Karpas-422 (cell line): ENCODE measurements at places on chromosomes 5 and 9.
A peak's percentile ranks its signal among the peaks of the same experiment; 100 is the strongest.

- DNase-seq, result no peak
Measured at GRCh38 chr9:16236882-16237281, 633.6 kb downstream of the BNC2 start.

GRCh38 chr9:88995200-88995577 lies 3.9 kb downstream of the S1PR3 start:
- no peak for DNase-seq

- peak; percentile 72 for DNase-seq
Measured at GRCh38 chr9:133130685-133131244, 9.7 kb upstream of the RALGDS start.

- DNase-seq, result no peak
Measured at GRCh38 chr9:114314881-114315722, 7.8 kb upstream of the ORM1 start.

DNA sequence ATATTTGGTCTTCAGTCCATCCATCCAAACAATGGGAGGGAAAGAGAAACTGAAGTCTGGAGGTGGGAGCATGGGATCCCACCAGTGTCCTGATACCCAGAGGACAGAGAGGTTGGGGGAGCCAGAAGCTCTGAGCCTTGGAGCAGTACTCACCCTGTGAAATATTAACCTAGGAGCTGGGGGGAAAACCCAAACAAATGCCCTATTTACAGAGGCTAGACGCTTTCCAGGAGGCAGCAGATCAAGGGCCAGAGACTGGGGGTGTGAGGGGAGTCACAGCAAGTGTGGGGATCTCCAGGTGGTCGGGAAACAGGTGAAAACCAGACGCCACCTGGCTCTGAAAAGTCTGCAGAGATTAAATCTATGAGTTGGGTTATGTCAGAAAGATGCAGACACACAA lies 6.2 kb downstream of the ZER1 start:
- no peak for DNase-seq

DNA sequence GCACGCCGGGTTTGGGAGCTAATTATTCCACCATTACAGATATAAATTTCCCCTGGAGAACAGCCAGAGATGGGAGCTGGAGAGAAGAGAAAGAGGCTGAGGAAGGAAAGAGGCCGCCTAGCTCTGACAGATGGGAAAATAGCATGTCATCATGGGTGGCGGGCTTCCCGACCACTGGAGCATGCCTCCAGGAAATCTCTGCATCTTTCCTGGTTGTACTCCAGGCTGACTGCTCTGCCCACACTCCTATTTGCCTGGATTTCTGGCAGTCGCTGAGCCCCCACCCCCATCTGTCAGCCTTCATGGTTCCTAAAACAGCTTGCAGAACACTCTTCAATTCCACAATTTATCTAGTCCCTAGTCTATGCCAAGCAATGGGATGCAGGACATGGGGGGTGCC lies 14.3 kb upstream of the GABRP start:
- no peak for DNase-seq

GRCh38 chr5:84197538-84197937 lies 187.1 kb downstream of the EDIL3 start:
- no peak for DNase-seq

GRCh38 chr5:23703940-23704855 lies 196.8 kb downstream of the PRDM9 start:
- no peak for DNase-seq

DNA sequence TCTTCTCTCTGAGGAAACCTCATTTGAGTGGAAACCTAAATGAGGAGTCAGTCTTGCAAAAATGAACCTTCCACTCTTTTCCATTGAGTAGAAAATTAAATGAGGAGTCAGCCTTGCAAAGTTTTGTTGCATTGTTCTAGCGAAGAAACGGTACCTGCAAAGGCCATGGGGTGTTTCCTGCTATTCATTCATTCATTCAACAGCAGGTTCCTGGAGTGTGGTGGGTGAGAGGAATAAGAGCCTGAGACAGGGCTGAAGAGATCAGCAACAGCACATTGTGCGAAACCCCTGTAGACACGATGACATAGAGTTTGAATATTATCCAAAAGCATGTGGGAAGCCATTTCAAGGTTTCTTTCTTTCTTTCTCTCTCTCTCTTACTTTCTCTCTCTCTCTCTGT lies 14.6 kb upstream of the SETX start:
- DNase-seq, result no peak

DNA sequence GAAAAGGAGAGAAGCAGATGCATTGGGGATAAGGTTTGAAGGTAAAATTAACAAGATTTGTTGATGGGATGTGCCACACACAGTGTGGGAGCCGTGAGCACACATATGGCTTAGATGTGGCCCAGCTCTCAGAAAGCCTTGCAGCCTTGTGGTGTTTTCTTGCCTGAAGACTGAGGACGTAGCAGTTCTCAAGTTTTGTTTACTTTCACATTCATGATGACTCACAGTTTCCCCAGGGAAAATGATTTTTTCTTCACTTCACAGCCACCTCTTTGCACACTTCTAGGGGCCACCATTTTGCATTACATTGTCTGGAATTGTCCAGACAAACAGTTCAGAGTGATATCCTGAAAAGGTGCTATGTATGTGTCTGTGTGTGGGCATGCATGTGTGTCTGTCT lies 126.2 kb downstream of the BASP1 start:
- no peak for DNase-seq

DNA sequence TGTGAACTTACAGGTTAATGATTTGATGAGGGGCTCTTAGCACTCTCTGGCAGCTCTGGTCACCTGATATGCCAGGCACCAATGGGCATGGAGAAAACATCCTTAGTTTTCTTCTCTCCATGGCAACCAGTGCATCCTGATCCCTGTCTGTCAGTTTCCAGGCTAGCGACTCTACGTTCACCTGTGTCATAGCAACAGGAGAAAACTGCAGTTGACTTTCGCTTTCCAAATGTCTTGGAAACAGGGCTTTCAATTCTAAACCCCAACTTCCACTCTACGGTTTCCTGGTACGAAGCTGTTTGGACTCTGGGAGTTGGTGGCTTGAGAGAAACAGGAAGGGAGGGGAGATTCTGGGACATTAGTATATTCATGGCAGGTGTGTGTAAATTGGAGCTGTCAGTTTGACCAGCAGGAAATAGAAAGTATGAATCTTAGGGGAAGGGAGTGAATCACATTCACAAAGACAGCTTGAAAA lies 74.4 kb downstream of the SLC28A3 start:
- DNase-seq, result no peak

DNA sequence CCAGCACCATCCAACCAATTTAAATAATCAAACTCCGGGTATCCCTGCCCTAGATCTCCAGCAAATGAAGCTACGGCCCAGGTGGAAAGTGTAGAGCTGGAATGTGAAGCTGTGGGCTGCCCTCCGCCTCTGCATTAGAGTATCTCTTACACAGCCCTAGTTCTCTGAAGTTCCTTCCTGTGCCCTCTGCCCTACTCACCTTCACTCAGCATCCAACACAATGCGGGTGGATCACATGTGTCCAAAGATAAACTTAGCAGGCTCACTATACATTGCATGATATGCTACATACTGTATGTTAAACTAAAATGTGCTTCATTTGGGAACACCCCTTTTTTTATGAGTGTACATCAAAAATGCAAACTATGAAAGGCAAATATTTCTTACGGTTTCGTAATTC lies 70.0 kb upstream of the RAD23B start:
- DNase-seq, result no peak

- DNase-seq, result no peak
Measured at GRCh38 chr9:16816011-16816410, 54.5 kb downstream of the BNC2 start.

- DNase-seq, result no peak
Measured at GRCh38 chr9:18824095-18824666, 208.8 kb downstream of the SAXO1 start.

GRCh38 chr5:15791859-15792258 lies 291.9 kb downstream of the FBXL7 start:
- no peak for DNase-seq

- no peak for DNase-seq
Measured at GRCh38 chr9:38423973-38424843, at the start of gene IGFBPL1. TSS of gene IGFBPL1 (minus strand) at chr9:38424454. CDS start at chr9:38424424, 30 bp downstream.

- no peak for DNase-seq
Measured at GRCh38 chr5:88551724-88552345, 283.2 kb upstream of the TMEM161B start.

DNA sequence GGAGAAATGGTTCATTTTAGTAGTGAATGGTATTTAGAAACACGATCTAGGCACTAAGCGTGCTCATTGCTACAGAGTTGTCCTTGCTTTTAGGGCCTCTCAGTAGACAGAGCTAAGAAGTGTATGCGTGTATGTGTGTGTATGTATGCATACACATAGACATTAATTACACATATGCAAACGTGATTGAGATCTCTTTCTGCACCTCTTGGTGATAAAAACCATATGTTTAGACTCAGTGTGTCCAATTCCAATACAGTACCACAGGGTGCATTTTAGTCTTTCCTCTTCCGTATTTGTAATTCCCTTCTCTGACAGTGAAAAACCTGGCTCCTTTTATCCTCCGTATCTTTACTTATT lies 13.1 kb downstream of the TRIO start:
- DNase-seq, result no peak

DNA sequence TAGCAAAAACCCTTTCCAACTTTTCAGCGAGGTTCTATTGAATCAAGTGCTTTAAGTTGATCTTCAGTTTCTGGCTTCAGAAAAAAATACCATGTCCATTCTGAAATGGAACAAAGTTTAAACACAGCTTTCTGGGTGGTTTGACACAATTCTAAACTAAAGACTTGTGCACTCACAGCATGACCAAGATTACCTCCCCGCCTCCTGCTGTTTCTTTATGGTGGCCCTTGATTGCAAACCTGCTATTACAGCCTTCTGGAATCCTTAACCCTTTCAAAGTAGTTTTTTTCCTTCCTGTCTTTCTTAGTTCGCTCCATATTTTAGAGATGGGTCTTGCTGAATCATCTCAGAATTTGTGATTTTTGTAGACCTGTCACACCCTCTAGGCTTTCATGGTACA lies 135.9 kb upstream of the FBN2 start:
- DNase-seq, result no peak

- DNase-seq, result no peak
Measured at GRCh38 chr9:80811003-80811402, 878.3 kb downstream of the TLE1 start.

DNA sequence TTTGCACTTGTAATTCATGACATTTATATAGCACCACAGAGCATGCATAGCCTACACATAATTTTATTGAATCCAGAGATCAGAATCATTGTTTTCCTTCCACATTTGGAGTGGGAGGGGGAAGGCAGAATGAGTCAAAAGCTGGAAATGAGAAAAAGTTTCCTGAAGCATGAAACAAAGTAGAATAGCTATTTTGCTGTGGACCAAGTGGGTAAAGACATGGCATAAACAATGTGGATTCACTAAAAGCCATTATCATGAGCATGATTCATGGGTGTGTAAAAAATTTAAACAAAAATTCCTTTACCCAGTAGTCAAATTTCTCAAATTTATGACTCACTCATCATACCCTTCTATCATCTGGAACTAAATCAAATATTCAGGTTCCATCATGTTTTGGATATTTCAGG lies 97.9 kb downstream of the YIPF5 start:
- no peak for DNase-seq

DNA sequence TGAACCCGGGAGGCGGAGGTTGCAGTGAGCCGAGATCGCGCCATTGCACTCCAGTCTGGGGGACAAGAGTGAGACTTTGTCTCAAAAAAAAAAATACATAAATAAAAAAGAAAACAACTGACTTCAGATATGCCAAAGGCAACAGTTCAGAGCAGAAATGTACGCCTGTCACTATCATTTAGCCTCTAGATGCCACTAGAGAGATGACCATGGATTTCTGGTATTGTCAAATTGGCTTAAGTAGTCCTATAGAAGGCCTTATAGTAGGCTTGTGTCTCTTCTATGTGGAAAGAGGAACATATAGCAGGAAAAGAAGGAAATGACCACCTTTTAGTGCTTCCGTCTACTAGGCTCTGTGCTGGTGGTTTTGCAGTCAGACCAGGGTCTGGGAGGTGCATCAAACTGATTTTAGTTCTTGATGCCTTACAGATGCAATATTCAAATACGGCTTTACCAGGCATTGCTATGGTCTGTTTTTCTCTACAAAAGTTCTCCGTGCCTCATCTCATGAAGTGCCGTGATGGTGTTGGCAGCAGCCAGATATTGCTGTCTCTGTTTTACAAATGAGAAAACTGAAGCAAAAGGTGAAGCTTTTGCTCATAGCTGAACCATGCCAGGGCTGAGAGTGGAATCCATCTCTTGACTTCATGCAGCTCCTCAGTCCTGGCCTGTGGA lies 17.2 kb downstream of the AGXT2 start:
- no peak for DNase-seq

- DNase-seq, result no peak
Measured at GRCh38 chr5:103617090-103617489, 54.5 kb upstream of the NUDT12 start.

DNA sequence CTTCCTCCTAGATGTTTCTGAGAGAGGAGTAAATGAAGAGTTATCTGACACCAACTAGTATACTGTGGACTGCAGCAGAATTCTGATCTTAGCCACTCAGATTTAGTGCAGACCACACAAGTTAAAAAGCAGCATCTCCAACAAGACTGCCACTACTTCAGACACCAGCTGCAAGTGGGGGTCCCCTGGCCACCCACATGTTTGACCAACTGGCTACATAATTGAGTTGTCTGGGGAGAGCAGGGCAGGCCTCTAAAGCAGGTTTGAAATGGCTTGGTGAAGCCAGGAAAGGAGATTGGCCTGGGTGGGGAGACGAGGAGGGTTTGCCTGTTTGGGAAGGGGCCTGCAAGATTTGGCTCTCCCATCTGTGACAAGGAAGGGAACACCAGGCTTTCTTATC lies 40.5 kb upstream of the FAM81B start:
- DNase-seq, result no peak

GRCh38 chr9:3903273-3903672 lies 377.5 kb upstream of the RFX3 start:
- no peak for DNase-seq

- DNase-seq, result no peak
Measured at GRCh38 chr9:33620738-33621439, 96.8 kb downstream of the ANKRD18B start.

GRCh38 chr5:79924936-79925893 lies 65.8 kb downstream of the MTX3 start:
- peak; percentile 78 for DNase-seq
